Karpas-422 (cell line): ENCODE measurements at places on chromosomes 1 and 21. TPM values are rescaled to one million over a fixed set of nuclear protein-coding genes. Genes with fewer than 3 reads are reported as not detected.

Gene LCE6A
- total RNA-seq, result not detected in 2 replicates

Gene FCER1G
- total RNA-seq, result not detected in 2 replicates

GRCh38 chr1:195791796-195792195 lies 816.4 kb downstream of the KCNT2 start:
- no peaks in the 10 kb centered on the region for H3K36me3 ChIP-seq
- no peaks in the 10 kb centered on the region for H3K27me3 ChIP-seq
- no peak for DNase-seq
- no peak overlapping the region for H3K4me3 ChIP-seq
- no peak overlapping the region for H3K27ac ChIP-seq

DNA sequence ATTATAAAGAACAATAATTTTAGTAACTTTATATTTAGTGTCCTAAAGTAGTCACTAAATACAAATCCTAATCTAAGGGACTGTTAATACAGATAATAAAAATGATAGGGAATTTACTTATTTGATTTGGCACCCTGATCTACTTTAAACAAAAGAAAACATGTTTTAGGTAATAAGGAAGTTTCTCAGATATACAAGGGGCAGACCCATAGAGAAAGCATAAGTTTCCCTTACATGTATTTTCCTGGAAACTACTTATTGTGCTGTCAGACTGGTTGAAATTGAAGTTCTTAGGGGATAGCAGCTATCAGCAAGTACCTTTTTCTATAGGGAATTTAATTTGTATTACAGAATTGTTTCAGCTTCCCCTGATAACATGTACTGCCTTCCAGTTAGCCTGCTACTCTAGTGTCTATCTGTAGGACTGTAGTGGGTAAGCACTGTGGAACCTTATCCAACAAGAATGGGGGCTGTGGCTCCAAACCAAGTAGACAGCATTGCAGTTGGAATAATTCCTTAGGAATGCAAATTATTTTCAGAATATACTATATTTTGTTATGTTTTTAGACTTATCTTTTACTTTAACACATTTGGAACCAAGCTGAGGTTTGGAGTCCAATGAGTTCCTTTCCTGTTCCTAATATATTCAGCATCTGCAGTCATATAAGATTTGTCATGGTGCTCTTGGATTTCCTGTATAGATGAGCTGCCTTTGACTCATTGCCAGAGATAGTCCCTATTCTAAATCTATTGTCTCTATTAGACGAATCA lies 14.7 kb downstream of the MSH4 start:
- DNase-seq, result no peak
- H3K27ac ChIP-seq, result no peak overlapping the region
- H3K36me3 ChIP-seq, result no peaks in the 10 kb centered on the region

GRCh38 chr1:67832737-67833601 lies at the start of gene GNG12:
GNG12 (minus strand) TSS chr1:67833467; CDS start chr1:67707686, 125,781 bp downstream.
- no peak within 1 kb of the TSS for H3K27ac ChIP-seq
- no peaks in the 10 kb centered on the region for H3K27me3 ChIP-seq
- peaks cover 19% of the 10 kb centered on the region for H3K4me1 ChIP-seq
- no peaks in the 10 kb centered on the region for H3K36me3 ChIP-seq
